Myometrial cell (primary cell): ENCODE measurements at places on chromosomes 3 and 15. TPM values are rescaled to one million over a fixed set of nuclear protein-coding genes. Genes with fewer than 3 reads are reported as not detected.

TRPM1 gene
- not detected in 2 replicates for total RNA-seq

FURIN gene
- total RNA-seq, result 75.8 and 82.8 TPM in 2 replicates

COLQ gene
- 1.1 and 9.8 TPM in 2 replicates for total RNA-seq

GUCA1C gene
- total RNA-seq, result not detected in 2 replicates

HDGFL3 gene
- total RNA-seq, result 25.3 and 28.3 TPM in 2 replicates

MKRN3 gene
- not detected in 2 replicates for total RNA-seq

ITGA11 gene
- 0.86 TPM in 1 of 2 replicates, not detected in the other for total RNA-seq

CFAP20DC gene
- total RNA-seq, result 4.6 and 6.9 TPM in 2 replicates
